Mucosa of descending colon (tissue), 3 donors: ENCODE measurements at places on chromosomes 11 and 22. TPM values are rescaled to one million over a fixed set of nuclear protein-coding genes. Genes with fewer than 3 reads are reported as not detected.

P4HA3 gene
- 0.46 TPM for total RNA-seq

VSIG10L2 gene
- not detected for total RNA-seq

CHRDL2 gene
- 52.2 TPM for total RNA-seq

SLC37A2 gene
- total RNA-seq = 4.3 TPM

GDPD4 gene
- total RNA-seq = not detected
